ENCODE measurements at places on chromosomes 4 and X. TPM values are rescaled to one million over a fixed set of nuclear protein-coding genes. Genes with fewer than 3 reads are reported as not detected.

STBD1 gene
- 3.7 TPM for total RNA-seq

CDS1 gene
- 1.5 TPM for total RNA-seq

LINC00632 gene
- total RNA-seq = 1.6 TPM

DKK2 gene
- 0.13 TPM for total RNA-seq

UBE2K gene
- total RNA-seq = 38.9 TPM

NAA11 gene
- 0.41 TPM for total RNA-seq

All from motor neuron (in vitro differentiated cells).